ENCODE measurements at places on chromosomes 13 and 19.
A peak's percentile ranks its signal among the peaks of the same experiment; 100 is the strongest.

DNA sequence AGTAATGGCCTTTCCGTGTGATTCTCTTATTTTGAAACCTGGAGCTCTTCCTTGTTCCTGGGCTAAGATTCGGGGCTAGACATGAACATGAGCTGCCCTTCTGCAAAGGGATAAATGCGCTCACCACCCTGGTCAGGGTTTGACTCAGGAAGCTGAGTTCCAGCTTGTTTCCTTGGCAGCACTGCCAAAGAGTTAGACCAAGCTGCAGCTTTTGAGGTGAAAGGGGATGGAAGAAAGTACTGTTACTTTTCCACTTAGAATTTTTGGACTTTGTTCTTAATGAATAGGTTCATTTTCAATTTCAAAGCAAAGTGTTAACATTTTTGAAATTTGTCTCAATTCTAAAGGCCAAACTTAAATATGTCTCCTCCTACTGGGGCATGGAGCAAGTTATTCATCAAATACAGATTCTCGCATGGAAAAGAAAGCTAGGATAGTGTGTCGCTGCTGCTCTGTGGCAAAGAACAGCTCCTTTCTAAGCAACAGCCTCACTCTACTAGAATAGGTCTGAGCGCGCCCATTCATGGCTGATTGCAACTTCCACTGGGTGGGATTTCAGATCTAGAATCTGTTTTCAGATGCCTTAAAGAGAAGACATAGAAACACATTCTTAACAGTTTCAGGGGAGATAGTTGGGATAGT lies 2.2 kb downstream of the RGCC start:
- no peak for DNase-seq

- DNase-seq, result peak; percentile 20
Observed at GRCh38 chr13:111248822-111249221, 71.6 kb upstream of the TEX29 start.

- DNase-seq, result no peak
Observed at GRCh38 chr13:109773276-109773675, 13.1 kb downstream of the IRS2 start.

GRCh38 chr13:39874331-39875053 lies 219.0 kb downstream of the COG6 start:
- no peak for DNase-seq

- no peak for DNase-seq
Observed at GRCh38 chr13:46131705-46132104, 26.9 kb upstream of the CPB2 start.

GRCh38 chr19:48795685-48796070 lies 15.2 kb downstream of the BCAT2 start:
- DNase-seq, result no peak

- DNase-seq, result no peak
Observed at GRCh38 chr13:40535345-40535836, 131.1 kb downstream of the FOXO1 start.

DNA sequence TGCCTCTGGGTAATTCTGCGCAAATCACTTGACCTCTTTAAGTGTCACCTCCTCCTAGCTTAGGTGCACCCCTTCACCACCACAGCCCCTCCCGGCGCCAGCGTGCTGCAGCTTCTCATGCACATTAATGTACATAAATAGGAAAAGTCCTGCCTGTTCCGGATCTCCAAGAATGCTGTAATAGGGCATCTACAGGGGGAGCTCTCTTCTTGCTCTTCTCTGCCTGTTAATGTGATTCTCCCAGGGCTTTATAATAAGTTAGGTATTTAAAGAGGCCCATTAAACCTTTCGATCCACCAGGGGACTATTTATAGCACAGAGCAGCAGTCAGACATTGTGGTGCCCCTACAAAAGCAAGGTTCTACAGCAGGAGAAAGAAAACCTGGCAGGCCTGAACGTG lies 35.3 kb downstream of the SOX1 start:
- no peak for DNase-seq

DNA sequence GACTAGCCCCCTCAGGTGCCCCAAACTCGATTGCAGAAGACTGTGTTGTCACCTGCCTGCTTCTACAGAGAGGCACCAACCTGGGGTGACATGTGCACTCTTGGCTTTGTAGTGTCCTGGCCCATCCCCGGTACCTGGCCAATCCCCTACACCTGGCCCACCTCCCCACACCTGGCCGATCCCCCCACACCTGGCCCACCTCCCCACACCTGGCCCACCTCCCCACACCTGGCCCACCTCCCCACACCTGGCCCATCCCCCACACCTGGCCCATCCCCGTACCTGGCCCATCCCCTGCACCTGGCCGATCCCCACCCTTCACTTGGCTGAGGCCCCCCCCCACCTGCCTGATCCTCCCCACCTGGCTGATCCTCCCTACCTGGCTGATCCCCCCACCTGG lies 25.4 kb downstream of the ATP11A start:
- no peak for DNase-seq

GRCh38 chr13:24625870-24626849 lies 54.0 kb upstream of the ATP12A start:
- DNase-seq, result no peak

DNA sequence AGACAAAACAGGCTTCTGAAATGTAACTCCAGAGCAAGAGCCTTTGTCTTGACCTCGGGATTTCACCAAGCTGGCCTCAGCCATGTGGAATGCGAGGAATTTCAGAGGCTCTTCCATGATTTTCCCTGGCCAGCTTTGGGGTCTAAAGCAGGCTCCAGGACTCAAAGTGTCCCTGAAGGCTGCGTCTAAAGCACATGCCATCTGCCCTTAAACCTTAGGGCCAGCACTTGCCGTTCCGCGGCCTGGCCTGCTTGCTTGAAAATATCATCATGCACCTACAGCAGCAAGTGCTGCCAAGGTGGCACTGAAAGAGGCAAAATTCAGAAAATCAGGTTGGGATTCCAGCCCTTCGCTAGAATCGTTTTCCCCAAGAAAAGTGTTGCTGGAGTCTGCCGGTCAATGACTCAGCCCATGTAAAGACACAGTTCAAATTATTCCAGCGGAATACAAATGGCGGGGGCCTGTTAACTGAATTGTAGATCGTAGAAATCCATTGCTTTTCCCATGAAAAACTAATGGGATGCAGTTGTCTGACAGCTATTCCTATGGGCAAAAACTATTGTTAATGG lies 105.7 kb upstream of the RAP2A start:
- DNase-seq, result no peak

- DNase-seq, result no peak
Observed at GRCh38 chr13:65330287-65330686, 1899.8 kb downstream of the PCDH9 start.

DNA sequence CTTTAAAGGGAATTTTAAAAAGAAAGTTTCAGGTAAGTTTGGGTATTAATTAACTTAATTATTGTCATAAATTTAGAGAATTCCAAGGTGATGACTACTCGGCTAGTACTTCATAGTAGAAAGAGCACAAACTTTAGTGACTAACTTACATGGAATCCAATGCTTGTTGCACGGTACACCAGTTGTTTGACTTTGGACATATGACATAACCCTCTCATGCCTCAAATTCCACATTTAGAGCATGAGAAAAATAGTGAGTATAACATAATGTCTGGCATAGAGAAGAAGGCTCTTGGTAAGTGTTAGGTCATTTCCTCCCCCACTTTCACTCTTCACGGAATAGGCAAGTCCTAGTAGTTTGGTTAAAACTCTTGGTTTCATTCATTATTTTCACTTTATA lies 1249.4 kb upstream of the SLC10A2 start:
- DNase-seq, result no peak

DNA sequence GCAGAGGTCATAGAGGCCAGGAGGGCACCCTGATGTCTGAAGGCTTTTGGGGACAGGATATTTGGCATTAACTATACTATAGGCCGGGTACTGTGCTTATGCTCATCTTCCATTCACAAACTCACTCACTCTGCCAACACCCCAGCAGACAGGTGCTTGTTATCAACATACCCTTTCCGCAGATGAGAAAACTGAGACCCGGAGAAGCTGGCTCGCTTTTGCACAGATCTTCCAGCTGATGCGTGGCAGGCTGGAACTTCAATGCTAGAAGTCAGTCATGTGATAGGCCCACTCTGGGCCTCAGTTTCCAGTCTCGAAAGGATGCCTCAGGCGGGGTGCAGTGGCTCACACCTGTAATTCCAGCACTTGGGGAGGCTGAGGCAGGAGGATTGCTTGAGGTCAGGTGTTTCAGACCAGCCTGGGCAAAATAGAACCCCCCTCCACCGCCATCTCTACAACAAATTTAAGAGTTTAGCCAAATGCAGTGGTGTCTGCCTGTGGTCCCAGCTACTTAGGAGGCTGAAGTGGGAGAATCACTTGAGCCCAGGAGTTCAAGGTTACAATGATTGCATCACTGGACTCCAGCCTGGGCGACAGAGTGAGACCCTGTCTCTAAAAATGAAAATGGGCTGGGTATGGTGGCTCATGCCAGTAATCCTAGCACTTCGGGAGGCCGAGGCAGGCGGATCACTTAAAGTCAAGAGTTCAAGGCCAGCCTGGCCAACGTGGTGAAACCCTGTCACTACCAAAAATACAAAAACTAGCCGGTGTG lies 9.5 kb downstream of the CNN1 start:
- DNase-seq, result no peak

DNA sequence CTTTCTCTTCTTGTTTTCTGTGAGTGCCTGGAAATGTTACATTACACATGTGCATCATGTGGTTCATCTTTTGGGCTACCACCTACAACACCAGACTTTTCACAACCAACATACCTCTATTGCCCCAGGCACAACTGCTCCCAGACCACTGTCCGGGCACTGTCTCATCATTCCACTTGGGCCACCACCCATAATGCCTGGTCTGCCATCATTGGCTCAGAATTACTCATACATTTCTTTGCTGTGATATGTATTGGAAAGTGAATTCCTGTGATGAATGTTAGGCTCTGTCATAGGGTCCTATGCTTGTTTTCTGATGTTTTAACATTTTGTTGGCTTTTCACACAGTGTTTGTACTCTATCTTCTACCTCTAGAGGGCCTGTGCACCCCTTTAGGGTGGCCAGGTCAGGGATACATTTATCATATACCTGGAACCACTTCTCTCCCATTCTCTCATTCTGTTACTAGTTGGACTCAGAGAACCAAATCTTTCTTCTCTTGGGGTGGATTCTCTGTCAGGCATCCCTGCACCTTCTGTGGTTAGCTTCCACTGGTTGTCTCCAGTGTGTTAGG lies 172.8 kb downstream of the NHLRC3 start:
- DNase-seq, result no peak

- no peak for DNase-seq
Observed at GRCh38 chr19:49565261-49565660, 15.1 kb downstream of the NOSIP start.

DNA sequence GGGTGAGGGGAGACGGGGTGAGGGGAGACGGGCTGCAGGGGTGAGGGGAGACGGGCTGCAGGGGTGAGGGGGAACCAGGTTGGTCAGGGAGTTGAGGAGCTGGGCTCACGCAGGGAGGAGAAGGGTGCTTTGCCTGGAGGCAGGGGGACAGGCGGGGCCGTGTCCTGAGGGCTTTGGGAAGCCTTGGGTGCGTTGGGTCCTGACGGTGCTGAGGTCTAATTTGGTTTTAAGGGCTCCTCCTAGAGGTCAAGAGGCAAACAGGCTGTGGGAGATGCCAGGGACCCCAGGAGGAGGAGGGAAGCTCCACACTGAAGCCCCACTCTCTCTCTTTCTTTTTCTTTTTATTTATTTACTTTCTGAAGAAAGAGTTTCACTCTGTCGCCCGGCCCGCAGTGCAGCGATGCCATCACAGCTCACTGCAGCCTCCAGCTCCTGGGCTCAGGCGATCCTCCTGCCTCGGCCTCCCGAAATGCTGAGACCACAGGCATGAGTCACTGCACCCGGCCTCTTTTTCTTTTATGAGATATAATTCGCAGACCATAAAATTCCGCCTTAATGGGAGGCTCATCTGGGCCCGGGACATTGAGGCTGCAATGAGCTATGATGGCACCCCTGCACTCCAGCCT lies 9.3 kb upstream of the MISP start:
- DNase-seq, result no peak

DNA sequence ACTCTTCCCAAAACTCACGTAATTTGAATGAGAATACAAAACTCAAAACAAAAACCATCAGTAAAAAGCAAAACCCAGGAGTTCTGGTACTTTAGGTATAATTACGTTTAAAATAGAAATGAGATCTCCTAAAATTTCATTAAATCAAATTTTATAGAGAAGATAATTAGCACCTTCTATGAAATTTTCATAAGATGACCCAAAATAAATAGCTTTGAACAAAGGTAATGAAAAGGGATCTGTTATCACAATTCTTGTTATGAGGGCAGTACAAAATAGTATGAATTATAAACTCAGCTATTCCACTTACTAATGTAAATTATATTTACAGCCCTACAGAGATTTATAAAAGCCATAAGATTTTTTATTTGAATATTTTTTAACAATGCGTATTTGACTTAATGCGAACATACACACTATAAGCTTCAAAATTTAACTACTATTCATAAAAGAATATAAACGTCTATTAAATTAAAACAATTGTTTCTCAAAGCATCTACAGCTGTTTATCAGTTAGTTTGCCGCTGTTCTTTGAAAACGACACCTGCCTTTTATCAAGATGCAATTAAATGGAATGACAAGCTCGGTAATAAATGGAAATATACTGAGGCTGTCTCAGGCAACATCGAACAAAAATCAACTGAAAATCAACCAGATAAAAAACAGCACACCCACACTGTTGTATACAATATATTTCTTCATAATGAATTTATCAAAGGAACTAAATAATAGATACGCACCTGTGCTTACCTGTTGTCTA lies 63.8 kb downstream of the KCNRG start:
- DNase-seq, result no peak

DNA sequence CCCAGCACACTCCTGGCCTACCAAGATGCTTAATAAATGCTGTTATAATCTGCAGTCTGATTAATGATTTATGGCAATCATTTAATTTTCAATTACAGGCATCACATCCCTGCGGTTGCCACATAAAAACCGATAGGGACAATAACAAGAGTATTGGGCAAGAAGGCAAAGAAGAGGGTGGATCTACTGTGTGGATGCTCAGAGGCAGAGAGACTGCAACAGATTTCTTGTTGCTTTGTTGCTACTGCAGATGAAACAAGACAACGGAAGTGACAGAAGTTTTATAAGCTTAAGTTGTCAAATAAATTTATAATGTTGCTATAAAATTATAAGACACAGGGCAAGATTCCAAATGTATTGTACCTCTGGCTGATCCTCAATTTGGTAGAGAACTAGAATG lies 154.8 kb downstream of the ABCC4 start:
- DNase-seq, result no peak

DNA sequence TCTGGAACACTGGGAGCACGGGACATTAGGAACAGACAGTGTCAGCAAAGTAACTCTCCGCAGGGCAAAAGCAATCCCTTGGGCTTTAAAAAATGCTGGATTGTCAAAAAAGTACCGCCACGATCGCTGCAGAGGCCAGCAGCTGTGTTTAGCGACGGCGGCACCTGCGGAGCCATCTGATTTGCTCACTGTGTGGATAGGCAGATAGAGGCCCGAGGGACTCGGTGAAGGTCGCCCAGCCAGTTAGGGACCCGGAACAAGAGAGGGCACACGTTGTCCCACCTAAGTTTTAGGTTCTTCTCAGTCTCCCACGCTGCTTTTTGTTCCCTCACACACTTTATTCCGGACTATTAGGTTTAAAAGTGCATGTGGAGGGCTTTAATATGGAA lies 238.3 kb downstream of the TEX29 start:
- no peak for DNase-seq

GRCh38 chr13:76879883-76880270 lies 6.3 kb downstream of the KCTD12 start:
- no peak for DNase-seq

- no peak for DNase-seq
Observed at GRCh38 chr13:73195091-73195490, 136.3 kb downstream of the KLF5 start.

- no peak for DNase-seq
Observed at GRCh38 chr19:54133312-54133956, 4.1 kb upstream of the CNOT3 start.

GRCh38 chr19:30558793-30559192 lies 186.6 kb downstream of the ZNF536 start:
- no peak for DNase-seq

All from NCI-H1092 (cell line).